ENCODE measurements at places on chromosomes 1 and 21.

GRCh38 chr1:154624746-154625643 lies 17.0 kb upstream of the ADAR start:
- DNase-seq = peak; percentile 87

- DNase-seq = no peak
Observed at GRCh38 chr1:205350691-205351141, 6.0 kb downstream of the KLHDC8A start.

DNA sequence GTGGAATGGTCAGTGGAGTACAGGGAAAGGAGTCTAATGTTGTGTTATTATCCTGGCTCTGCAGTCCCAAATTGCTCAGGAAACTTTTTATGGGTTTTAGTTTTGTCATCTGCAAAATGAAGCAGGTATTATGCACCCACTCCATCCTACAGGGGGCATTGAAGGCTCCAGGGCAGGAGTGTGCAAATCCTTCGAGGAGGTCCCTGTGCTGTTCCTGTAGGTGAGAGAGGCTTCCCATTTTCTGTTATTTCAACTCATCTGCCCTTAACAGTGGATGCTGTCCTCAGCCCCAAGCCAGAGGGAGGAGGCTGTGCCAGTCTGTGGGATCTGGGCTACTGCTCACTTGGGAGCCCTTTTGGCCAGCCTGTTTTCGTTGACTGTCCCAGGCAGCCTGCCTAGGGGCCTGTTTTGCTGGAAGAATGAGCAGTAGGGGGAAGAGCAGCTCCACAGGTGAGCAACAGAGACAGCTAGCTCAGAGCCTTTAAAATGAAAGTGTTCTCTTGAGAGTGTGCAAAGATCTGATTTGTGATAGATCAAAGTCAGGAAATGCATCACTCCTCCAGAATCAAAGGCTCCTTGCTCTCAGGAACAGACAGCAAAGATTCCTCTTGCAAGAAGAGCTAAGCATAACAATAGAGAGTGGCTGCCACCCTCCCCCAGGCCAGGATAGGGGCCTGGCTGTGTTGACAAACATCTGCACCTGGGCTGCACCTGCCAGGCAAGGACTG lies 317.6 kb upstream of the PROX1 start:
- DNase-seq = no peak

GRCh38 chr21:41086569-41086968 lies 81.4 kb upstream of the BACE2 start:
- no peak for DNase-seq

DNA sequence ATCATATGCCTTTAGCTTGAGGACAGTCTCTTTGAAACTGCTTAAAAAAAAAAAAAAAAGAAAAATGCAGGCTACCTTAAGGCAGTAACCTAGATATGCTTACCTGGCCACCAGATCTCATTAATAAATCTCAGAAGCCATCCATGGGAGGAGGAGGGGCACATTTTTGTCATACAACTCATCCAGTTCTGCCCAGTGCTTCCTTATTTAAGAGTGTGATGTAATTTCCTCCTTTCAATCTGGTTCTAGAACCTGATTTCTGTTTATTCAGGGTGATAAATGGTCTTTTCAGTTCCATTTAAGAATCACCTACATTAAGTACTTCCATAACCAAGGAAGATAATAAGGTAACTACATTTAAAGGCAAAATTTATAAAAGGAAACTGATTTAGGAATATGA lies 6.1 kb downstream of the ERRFI1 start:
- peak; percentile 65 for DNase-seq

DNA sequence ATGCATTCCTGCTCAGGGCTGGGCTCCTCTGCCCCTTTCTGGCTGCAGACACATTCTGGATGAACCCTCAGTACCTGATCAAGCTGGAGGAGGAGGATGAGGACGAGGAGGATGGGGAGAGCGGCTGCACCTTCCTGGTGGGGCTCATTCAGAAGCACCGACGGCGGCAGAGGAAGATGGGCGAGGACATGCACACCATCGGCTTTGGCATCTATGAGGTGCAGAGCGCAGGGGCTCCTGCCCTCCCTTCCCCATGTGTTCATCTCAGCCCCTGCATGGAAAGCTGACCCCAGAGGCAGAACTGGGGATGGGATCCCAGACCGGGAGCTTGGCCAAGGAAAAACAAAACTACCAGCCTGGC lies 43.1 kb downstream of the CAPN2 start:
- no peak for DNase-seq

DNA sequence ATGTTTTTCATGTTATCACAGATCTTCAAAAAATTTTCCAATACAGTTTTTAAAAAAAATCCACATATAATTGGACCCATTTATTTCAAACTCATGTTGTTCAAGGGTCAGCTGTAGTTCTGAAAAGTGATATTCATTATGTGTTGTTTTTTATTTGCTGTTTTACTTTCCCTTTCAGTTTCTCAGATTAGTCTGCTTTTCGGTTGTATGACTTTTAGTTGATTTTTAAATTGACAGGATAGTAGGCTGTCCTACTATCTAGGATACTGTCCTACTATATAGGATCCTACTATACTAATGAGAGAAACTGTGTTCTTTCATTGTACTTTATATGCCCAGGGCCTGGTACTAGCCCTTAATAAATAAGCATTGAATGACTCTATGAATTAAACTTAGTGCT lies 33.6 kb upstream of the GPR52 start:
- no peak for DNase-seq

GRCh38 chr21:16579538-16579937 lies 849.8 kb downstream of the USP25 start:
- peak; percentile 14 for DNase-seq

DNA sequence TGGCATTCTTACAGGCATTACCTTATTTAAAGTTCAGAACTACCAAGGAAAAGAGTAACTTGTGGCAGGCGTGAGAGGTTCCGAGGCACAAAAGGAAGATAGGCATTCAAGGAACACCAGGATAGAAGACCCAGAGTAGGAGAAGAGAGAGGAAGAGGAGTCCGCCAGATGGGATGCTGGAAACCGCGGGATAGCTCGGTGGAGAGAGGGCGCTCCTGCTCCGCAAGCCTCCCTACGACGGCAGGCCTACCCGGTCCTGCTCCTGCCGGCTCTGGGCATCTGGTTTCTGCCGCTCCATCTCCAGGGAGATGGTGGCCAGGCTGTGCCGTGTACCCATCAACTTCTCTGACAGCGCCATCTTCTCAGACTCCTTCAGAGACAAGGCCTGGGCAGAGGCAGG lies 5.4 kb upstream of the NBPF1 start:
- no peak for DNase-seq

GRCh38 chr1:196302420-196302819 lies 305.8 kb downstream of the KCNT2 start:
- DNase-seq = no peak

DNA sequence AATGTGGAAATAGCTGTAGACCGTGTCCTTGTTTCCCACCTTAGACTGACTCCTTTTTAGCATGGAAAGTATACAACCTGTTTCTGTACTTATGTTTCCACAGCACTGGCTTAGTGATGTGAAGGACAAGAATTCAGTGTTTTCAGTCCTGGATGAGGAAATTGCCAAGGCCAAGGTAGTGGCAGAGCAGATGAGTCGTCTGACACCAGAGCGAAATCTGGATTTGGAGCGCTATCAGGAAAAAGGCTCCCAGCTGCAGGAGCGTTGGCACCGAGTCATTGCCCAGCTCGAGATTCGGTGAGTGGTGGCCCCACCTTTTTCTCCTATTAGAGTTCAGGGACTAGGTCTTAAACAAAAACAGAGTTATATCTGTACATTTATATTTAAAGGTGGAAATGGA lies 112.6 kb downstream of the MACF1 start:
- DNase-seq = no peak

DNA sequence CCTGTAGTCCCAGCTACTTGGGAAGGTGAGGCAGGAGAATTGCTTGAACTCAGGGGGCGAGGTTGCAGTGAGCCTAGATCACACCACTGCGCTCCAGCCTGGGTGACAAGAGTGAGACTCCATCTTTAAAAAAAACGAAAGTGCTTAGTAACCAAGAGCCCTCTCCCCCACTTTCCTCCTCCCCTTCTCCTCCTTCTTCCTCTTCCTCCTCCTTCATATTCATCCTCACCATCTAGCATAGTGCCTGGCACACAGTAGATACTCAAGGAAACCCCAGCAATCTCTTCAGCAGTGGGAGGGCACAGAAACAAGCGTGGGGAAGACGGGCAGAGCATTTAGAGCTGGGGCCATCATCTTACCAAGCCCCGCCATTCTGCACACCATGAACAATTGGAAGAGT lies 119.4 kb upstream of the SLC45A1 start:
- DNase-seq = no peak

- DNase-seq = no peak
Observed at GRCh38 chr1:160727316-160727640, 11.8 kb upstream of the SLAMF7 start.

- no peak for DNase-seq
Observed at GRCh38 chr1:224735159-224735558, 119.0 kb downstream of the CNIH3 start.

- DNase-seq = no peak
Observed at GRCh38 chr1:116257341-116257767, 115.7 kb upstream of the ATP1A1 start.

GRCh38 chr1:168236836-168237611 lies 11.2 kb downstream of the SFT2D2 start:
- DNase-seq = no peak

- DNase-seq = peak; percentile 21
Observed at GRCh38 chr21:26007951-26008498, 162.5 kb downstream of the APP start.
